ENCODE measurements at places on chromosomes 12 and 14.

DNA sequence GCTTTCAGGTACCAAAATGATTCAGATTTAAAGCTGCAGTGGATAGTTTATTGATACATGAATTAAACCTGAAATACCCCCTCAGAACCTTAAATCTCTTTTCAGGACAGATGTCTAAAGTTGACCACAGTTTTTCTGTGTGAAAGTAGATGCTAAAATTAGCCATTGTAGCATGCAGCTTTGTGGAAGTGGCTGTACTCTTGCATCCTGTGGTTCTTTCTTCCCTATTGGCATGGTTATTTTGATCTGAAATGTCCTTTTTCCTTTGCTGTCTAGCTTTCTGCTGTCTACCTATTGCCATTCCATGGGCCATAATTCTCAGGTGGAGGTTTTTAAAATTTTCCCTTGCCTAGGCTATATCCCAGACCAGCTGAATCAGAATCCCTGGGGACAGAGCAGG is 455.6 kb downstream of the ZFP36L1 start:
- no peak for DNase-seq

GRCh38 chr14:64114166-64114565 is 180.0 kb downstream of the ESR2 start:
- no peak for DNase-seq

DNA sequence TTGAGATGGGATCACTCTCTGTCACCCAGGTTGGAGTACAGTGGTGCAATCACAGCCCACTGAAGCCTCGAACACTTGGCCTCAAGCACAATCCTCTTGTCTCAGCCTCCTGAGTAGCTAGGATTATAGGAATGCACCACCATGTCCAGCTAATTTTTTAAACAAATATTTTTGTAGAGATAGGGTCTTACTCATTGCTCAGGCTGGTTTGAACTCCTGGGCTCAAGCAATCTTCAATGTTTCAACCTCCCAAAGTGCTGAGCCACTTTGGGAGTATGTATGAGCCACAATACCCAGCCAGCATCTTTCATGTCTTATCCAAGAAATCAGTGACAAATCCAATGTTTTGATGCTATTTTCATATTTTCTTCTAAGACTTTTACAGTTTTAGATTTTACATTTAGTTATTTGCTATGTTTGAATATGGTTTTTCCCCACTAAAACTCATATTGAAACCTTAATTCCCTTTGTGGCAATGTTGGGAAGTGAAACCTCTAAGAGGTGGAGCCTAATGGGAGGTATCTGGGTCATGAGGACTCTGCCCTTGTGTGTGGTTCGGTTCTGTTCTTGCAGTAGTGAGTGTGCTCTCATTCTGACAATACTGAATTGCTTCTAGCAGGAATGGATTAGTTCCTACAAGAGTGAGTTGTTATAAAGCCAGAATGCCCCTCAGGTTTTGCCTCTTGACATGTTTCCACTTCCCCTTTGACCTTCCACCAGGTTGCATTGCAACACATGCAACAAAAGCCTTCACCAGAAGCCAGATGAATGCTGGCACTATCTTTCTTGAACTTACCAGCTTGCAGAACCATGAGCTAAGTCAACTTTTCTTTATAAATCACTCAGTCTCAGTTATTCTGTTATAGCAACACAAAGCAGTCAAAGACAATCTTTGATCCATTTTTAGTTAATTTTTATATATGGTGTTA is 80.8 kb upstream of the AMIGO2 start:
- DNase-seq: no peak

- no peak for DNase-seq
Measured at GRCh38 chr12:72296389-72296788, 24.2 kb downstream of the TRHDE start.

DNA sequence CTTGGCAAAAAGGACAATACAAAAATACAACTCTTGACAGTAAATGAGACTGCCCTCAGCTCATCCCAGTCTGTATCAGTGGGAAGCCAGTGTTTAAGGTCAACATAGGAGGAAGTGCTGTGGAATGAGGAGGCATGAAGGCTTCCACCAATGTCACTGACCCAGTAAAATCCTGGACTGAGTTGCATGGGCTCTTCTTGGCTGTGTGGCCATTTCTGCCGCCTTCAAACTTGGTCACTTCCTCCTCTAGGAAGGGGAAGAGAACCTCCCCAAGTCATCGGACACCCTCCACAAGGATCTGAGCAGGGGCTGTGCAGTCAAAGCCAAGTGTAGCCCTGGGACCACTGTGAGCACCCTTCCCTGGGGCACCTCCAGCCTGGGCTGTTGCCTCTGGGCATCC is 11.9 kb downstream of the GPR68 start:
- no peak for DNase-seq

GRCh38 chr14:104881369-104881979 is 16.4 kb downstream of the CEP170B start:
- DNase-seq: no peak

GRCh38 chr14:36856095-36856878 is 194.6 kb downstream of the PAX9 start:
- DNase-seq: no peak

GRCh38 chr12:77064896-77065360 is 441 bp downstream of the E2F7 start:
- DNase-seq: peak; percentile 2

GRCh38 chr12:38056701-38057689 is 259.6 kb upstream of the ALG10B start:
- no peak for DNase-seq

DNA sequence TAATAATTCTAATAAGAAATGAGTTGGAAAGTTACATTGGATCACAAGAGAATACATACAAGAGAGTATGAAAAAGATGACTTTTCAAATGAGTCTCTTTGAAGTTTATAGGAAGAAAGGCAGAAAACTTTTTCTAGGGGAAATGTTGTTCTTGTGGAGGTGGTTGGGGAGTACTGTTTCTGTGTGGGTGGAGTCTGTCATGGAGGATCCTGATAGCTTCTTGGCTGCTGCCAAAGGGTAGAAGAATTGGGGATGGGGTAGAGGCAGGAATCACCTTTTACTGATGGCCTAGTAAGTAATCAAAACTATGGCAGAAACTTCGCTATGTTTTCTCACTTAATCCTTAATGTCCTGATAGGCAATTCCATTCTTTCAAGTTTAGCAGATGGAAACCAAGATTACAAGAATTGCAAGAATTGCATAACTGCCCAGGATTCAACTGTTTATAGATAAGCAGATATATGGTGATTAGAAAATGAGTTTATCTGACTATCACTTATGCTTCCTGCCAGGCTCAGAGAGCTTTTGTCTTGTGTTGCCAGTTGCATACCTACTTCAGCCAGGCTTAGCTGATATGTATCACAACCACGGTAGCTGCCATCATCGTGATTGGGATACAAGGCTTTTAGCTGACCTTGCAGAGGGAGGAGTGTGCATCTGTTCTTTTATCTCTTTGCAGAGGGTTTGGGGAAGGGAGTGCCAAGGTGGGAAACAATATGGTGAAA is 463.9 kb downstream of the TMTC2 start:
- DNase-seq: no peak

- no peak for DNase-seq
Measured at GRCh38 chr12:81350309-81350708, 272.4 kb downstream of the ACSS3 start.

- DNase-seq: no peak
Measured at GRCh38 chr12:7395950-7396349, 48.0 kb downstream of the CD163L1 start.

GRCh38 chr12:47821346-47821706 is 1.6 kb upstream of the HDAC7 start:
- no peak for DNase-seq

DNA sequence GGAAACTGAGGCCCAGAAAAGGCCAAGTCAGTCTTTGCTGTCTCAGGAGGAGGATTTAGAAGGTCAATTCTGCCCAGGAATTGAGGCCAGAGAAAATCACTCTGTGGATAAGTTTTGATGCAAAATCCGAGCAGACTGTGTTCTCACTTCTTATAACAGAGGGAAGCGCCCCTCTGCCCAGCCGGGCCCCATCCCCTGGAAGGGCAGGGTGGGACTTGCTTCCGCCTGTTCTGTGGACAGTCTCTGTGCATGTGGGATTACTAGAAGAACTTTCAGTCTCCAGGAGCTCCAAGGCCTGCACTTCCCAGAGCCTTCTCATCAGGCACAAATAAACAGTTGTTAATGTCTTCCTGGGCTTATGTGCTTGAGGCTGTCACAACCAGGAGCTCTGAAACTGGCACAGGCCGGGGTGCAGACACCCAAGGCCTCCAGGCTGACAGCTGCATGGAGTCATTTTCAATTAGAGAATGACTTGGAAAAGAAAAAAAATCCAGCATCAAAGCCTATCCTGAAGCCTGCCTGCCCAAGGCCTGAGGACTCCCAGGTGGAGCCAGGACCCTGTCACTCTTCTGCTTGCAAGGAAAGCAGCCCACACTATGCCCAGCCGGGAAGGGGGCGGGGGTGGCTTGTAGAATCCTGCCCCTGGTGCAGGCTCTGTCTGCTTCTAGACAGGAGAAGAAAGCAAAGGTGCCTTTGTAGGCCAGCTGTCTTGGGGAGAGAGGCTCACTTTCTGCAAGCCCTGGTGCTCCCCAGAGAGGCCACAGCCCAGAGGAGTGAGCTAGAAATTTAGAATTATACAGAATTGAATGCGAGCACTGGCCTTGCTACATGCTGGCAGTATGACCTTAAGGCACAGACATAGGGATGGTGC is 84.7 kb downstream of the NTF3 start:
- DNase-seq: no peak

DNA sequence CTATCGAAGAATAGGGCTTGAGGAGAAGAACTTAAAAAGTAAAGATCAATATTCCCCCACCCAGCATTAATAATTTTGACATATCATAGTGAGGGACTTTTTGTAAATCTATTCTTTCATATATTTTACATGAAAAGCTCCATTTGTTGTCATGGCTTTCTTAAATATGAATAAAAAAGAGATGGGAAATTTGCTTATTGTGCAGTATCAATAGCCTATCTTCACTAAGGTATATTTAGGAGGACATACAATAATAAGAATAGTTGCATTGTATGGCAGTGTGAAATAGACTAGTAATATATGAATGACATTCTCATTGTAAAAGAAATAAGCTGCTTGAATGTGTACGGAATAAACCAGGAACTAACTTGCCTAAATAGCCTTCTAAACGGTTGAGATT is 5.5 kb upstream of the TCP11L2 start:
- DNase-seq: no peak

- DNase-seq: no peak
Measured at GRCh38 chr12:20376984-20377383, 8.6 kb downstream of the PDE3A start.

GRCh38 chr12:15613981-15614380 is 175.2 kb downstream of the EPS8 start:
- no peak for DNase-seq

DNA sequence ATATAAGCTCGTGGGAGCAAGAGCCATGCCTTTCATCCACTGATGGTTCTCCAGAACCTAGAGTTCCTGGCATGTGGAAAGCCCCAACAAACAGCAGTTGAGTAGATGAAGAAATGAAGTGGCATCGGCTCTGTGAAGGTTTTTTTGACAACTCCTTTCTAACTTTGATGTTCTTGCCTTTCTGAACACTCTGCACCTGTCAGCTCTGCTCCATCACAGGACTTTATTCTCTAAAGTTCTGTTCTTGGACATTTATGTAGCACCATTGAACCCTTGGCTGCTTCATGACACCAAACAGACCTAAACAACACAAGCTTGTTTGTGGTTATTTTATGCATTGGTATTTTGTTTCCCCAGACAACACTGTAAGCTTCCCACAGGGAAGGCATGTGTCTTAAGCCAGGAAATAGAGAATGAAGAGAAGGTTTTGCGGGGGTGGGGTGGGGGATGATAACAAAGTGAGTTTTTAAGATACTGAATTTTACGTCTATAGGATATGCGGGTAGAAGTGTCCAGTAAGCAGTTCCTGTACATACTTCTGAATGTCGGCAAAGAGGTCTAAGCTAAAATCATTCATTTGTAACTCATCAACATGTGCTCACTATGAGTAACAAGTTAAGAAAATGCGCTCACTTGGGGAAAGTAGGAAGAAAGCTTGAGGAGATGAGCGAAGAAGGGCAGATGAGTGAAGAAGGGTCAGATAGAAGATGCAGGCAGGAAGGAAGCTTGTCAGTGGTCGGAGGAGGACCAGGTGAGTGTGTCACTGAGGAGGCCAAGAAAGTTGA is 146.0 kb upstream of the PLEKHG7 start:
- DNase-seq: no peak

DNA sequence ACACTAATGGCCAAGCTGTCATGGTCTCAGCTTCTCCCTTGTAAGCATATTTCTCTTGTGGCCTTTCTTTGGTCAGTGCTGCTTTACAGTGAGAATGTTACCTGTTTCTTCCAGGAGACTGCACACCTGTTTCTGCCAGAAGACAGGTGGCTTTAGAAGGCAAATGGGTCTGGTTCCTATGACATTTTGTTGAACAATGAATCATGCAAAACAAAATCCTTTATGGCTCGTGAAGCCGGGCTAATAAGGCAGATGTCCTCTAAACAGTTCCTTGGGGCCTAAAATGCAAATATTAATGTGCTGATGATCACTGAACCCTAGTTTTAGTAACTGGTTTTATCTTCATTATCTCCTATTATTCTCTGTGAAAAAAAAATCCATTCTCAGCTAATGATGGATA is 927.6 kb downstream of the GALC start:
- DNase-seq: no peak

DNA sequence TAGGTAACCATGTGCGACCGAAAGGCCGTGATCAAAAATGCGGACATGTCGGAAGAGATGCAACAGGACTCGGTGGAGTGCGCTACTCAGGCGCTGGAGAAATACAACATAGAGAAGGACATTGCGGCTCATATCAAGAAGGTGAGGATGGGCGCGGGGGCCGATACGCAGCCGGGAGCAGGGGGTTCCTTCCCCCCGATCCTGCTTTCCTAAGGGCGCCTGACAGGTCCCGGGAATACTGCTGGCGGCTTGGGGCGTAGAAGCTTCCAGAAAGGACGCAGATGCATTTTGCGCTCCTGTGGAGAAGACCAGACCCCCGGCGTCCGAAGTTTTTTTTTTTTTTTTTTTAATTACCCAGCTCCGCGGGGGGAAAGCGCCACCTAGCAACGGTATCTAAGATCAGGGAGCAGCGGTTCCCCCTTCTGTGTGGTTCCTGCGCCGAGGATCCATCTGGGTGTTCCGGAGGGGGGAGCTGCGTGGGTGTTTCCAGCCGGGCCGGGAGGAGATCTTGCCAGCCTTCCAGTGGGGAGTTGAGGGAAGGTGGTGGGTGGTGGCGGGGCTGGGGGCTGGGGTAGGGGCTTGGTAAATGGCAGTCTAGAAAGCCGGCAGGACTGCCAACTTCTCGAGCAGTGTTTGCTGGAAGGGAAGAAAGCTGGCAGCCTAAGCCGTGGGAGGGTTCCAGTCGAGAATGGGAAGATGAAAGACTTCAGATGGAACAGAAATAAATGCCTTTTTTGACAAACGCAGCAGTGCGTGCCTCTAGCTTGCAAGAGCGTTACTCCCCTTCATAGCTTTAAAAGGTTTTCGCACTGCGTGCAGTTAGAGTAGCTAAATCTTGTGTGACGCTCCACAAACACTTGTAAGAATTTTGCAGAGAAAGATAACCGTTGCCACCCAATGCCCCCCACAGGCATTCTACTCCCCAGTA is 764 bp downstream of the DYNLL1 start:
- DNase-seq: peak; percentile 4

DNA sequence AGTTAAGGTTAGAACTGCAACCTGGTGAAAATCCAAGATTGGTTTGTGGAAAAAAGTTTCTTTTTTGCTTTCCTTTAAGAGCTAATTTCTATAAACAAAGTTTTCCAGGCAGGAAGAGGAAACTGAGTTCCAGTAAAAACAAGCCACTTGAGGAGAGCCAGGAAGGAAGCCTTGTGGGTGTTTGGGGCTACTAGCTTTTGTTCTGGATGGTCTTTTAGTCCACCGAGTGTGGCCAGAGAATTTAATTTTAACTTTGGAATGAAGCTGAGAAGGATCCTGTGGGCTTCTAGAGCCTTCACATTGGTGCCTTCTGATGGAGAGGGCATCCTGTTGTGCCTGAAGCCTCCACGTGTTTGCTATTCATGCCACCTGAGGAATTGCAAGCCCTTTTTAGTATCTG is 327.9 kb downstream of the C12orf75 start:
- no peak for DNase-seq

All from stimulated activated CD4-positive, alpha-beta T cell treated with anti-CD3 and anti-CD28 coated beads, Interleukin-15, amount 100 ng/mL, for 48 hours (primary cell).